ENCODE measurements at places on chromosomes 4 and X. TPM values are rescaled to one million over a fixed set of nuclear protein-coding genes. Genes with fewer than 3 reads are reported as not detected.

DOK7 gene
- total RNA-seq = not detected

RNF128 gene
- 1.3 TPM for total RNA-seq

DNA sequence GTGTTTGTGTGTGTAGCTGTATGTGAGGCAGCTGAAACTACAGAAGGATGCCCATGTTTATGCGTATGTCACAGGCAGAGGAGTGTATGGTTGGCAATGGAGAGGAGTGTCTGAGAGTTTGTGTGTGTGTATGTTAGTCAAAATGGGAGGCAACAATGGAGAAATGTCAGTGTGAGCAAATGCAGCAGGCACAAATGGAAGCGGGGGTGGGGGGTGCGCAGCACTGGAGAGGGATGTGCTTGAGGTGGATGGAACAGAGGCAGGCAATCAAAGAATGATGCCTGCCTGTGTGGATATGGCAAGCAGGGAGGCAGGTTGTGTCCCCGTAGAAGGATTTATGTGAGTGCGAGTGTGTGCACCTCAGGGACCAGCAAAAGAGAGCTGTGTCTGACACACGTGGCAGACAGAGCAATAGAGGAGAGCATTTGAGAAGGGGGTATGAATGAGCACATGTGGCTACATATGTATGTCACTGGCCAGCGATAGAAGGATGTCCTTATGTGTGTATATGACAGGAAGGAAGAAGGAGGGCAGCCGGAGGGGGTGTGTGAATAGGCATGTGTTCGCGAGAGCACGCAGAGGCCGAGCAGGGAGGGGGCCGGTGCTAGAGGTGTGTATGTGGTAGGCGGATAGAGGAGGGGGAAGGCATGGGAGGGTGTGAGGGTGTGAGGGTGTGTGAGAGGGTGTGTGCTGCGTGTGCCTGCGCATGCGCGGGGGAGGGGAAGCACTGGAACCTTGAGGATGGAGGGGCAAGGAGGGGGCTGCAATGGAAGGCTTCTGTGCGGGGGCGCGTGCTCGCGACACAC is 1.1 kb downstream of the PJA1 start:
- no peaks in the 10 kb centered on the region for H3K27me3 ChIP-seq
- peaks cover 20% of the 10 kb centered on the region for H3K4me1 ChIP-seq

- H3K27me3 ChIP-seq = no peaks in the 10 kb centered on the region
- peaks cover 6% of the 10 kb centered on the region for H3K4me1 ChIP-seq
- peak overlapping the region; percentile 78 for H3K4me3 ChIP-seq
- peak overlapping the region; percentile 34 for H3K27ac ChIP-seq
- no peak for DNase-seq
Measured at GRCh38 chr4:184826691-184827270, 1.0 kb upstream of the ACSL1 start.

- no peaks in the 10 kb centered on the region for H3K36me3 ChIP-seq
- H3K27ac ChIP-seq = no peak overlapping the region
- H3K27me3 ChIP-seq = no peaks in the 10 kb centered on the region
- no peaks in the 10 kb centered on the region for H3K4me1 ChIP-seq
Measured at GRCh38 chr4:167222099-167222498, 12.2 kb downstream of the SPOCK3 start.

GRCh38 chr4:139692309-139693012 is 26.8 kb downstream of the MGST2 start:
- no peak overlapping the region for H3K4me3 ChIP-seq
- no peaks in the 10 kb centered on the region for H3K36me3 ChIP-seq
- H3K27ac ChIP-seq = no peak overlapping the region
- DNase-seq = no peak

DNA sequence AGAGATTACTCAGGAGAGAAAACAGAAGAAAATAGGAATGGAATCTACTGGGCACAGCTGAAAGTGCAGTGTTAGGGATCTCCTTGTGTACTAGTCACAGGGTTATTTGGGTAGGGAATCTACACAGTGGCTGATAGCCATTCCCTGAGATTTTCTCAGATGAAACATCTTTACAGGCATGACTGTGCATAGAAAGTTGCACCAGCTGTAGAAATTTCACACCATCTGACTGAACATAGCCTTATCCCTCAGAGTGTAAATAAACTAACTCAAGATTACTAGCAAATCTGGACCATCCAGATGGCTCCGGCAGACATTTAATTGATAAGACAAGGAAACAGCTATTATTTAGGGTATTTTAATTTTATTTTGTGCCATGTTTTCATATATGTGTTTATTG is 2053.5 kb upstream of the TENM3 start:
- H3K36me3 ChIP-seq = no peaks in the 10 kb centered on the region
- H3K27ac ChIP-seq = no peak overlapping the region
- H3K4me1 ChIP-seq = no peaks in the 10 kb centered on the region

- no peak overlapping the region for H3K4me3 ChIP-seq
- no peak overlapping the region for H3K27ac ChIP-seq
- H3K27me3 ChIP-seq = no peaks in the 10 kb centered on the region
- no peaks in the 10 kb centered on the region for H3K4me1 ChIP-seq
- DNase-seq = no peak
- H3K36me3 ChIP-seq = no peaks in the 10 kb centered on the region
Measured at GRCh38 chrX:30580641-30581040, 3.1 kb upstream of the TASL start.

- no peak overlapping the region for H3K27ac ChIP-seq
- no peak overlapping the region for H3K4me3 ChIP-seq
- no peaks in the 10 kb centered on the region for H3K4me1 ChIP-seq
- no peaks in the 10 kb centered on the region for H3K36me3 ChIP-seq
- H3K27me3 ChIP-seq = peaks cover 13% of the 10 kb centered on the region
- DNase-seq = no peak
Measured at GRCh38 chr4:8699479-8700145, 107.0 kb downstream of the CPZ start.

- H3K27ac ChIP-seq = no peak overlapping the region
- no peaks in the 10 kb centered on the region for H3K36me3 ChIP-seq
Measured at GRCh38 chrX:47146936-47147859, 2.2 kb downstream of the RBM10 start.

GRCh38 chrX:39336671-39337311 is 535.5 kb downstream of the MID1IP1 start:
- H3K4me3 ChIP-seq = no peak overlapping the region
- no peak for DNase-seq
- H3K27ac ChIP-seq = peak overlapping the region; percentile 56
- H3K27me3 ChIP-seq = no peaks in the 10 kb centered on the region

DNA sequence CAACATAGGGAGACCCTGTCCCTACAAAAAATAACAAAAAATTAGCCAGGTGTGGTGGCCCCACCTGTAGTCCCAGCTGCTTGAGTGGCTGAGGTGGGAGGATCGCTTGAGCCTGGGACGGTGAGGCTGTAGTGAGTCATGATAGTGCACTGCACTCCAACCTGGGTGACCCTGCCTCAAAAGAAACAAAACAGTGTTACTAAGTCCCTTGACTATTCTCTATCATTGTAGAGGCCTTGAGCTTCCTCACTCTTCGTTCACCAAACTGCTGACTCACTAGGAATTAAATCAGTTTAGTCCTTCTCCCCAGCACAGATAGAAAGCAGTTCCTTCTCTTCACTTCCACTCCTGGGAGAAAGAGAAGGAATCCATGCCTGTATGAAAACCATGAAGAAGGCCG is 14.5 kb downstream of the CDS1 start:
- H3K27me3 ChIP-seq = no peaks in the 10 kb centered on the region
- H3K4me1 ChIP-seq = no peaks in the 10 kb centered on the region
- no peaks in the 10 kb centered on the region for H3K36me3 ChIP-seq
- no peak overlapping the region for H3K27ac ChIP-seq
- H3K4me3 ChIP-seq = no peak overlapping the region

GRCh38 chr4:99614491-99614890 is 39.9 kb downstream of the MTTP start:
- no peaks in the 10 kb centered on the region for H3K36me3 ChIP-seq
- no peaks in the 10 kb centered on the region for H3K4me1 ChIP-seq
- no peak overlapping the region for H3K4me3 ChIP-seq
- no peak overlapping the region for H3K27ac ChIP-seq

DNA sequence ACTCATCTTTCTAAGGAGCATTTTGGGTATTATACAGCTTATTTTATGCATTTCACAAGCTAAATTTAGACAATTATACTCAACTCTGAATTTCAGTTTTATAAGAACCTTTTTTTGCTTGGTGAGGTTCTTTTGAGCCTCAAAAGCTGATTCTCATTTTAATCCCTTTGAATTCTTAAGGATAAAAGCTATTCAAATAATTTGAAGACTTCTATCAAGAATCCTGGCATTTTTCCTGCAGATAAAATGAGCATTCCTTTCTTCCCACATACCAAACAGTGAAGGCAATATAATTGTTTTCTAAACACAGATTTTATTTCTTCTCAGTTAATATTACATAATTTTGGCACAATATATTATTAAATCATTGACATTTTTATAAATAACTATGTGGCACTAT is 118.4 kb upstream of the GPM6A start:
- H3K27ac ChIP-seq = peak overlapping the region; percentile 14
- no peaks in the 10 kb centered on the region for H3K4me1 ChIP-seq
- no peak overlapping the region for H3K4me3 ChIP-seq
- H3K36me3 ChIP-seq = no peaks in the 10 kb centered on the region
- no peaks in the 10 kb centered on the region for H3K27me3 ChIP-seq

- H3K27me3 ChIP-seq = no peaks in the 10 kb centered on the region
- no peaks in the 10 kb centered on the region for H3K4me1 ChIP-seq
- no peak overlapping the region for H3K4me3 ChIP-seq
Measured at GRCh38 chrX:118100091-118100490, 16.5 kb downstream of the KLHL13 start.

DNA sequence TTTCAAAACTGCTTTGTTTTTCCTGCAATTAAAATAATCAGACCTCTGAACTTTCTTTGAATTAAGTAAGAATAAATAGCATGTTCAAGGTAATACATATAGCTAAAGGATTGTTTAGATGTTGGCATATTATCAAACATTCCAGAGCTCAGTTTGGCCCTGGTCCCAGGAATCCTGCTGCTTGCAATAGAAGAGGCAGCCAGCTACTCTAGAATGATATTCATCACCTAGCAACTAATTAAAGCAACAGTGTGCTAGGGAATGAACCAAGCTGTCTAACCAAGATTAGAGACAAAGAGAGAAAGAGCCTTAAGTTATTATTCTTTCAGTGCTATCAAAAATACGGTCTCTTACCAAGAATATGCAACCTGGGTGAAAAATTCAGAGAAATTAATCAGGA is 460.9 kb downstream of the GABRG1 start:
- H3K36me3 ChIP-seq = no peaks in the 10 kb centered on the region
- no peak overlapping the region for H3K27ac ChIP-seq
- H3K4me3 ChIP-seq = no peak overlapping the region
- no peaks in the 10 kb centered on the region for H3K4me1 ChIP-seq
- H3K27me3 ChIP-seq = no peaks in the 10 kb centered on the region
